Cortex of kidney (tissue), 1 donor: ENCODE measurements at places on chromosomes 7 and 10.

- no peak for DNase-seq
Observed at GRCh38 chr10:36087006-36088005, 445.2 kb upstream of the FZD8 start.

DNA sequence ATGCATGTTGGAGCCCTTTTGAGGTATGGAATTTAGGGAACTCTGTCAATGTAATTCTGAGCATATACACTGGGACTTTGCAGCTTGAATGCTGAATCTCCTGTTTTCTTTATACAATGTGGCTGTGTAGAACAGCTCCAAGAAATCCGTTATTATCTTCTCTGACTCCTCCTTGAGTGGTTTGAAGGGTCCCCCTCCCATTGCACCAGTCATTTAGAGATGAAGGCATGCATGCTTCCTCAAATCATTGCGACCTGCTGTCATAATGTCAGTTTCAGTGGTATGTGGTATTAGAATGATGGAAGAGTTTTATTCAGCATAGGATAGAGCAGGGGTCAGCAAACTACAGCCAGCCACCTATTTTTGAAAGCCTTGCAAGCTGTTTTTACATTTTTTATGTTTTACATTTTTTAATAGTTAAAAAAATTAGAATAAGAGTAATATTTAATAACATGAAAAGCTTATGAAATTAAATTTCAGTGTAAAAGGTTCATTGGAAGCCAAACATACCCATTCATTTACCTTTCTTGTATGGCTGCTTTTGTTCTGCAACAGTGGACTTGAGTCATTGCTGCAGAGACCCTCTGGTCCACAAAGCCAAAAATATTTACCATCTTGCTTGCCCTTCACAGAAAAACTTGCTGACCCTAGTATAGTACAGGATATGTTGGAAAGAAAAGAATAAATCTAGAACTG, 8.1 kb downstream of the STK17A start:
- no peak for DNase-seq

DNA sequence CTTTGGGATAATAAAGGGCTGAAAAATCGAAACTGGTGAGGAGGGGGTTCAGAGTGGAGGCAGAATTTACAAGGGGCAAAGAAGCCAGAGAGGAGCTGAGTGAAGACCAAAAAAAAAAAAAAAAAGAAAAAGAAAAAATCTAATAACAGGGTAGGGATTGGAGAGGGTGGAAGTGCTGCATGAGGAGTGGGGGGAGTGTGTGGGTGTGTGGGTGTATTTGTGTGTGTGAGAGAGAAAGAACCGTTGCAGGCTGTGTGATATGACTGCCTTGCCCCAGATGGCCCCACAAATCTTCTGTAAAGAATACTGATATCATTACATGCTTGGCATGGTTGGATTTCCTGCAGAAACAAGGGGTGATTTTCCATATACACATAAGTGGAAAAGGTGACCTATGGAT, 207.8 kb upstream of the IMMP2L start:
- DNase-seq: no peak

- DNase-seq: no peak
Observed at GRCh38 chr10:3882855-3883254, 97.8 kb upstream of the KLF6 start.

- no peak for DNase-seq
Observed at GRCh38 chr7:48052748-48053147, 17.4 kb downstream of the C7orf57 start.

- no peak for DNase-seq
Observed at GRCh38 chr10:30784524-30784896, 155.0 kb upstream of the LYZL2 start.

DNA sequence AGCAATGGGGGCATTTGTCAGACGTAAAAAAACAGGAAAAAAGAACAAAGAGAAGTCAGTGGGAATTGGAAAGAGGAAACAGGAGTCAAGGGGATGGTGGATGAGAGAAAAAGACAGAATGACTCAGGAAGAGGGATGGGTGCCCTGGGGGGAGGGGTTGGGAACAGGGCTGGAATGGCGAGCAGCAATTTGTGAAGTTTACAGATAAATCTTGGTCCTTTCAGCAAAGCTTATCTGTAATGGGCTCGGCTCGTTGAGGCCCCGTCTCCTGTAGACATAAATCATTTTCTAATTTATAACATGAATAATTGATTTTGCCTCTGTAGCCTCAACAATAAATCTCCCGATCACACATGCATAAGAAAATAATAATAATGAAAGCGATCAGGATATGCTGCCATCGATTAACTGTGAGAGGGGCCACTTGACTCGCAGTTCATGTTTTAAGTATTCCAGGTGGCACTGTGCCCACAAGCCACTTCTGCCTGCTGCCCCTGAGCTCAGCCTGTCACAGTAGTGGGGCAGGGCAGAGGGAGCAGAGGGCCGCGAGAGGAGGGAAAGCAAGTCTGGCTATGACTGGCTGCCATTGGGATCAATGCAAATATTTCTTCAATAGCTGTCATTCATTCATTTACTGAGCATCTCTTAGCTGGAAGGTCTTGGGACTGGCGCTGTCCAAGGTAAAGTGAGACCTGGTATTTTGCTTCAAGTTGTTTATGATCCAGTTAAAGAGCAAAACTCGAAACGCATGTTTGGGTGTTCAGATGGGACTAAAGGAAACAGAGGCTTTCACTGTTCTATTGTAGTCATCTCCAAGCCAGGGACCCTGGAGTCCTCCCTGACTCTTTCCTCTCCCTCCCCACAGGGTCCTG, 47.4 kb upstream of the R3HCC1L start:
- DNase-seq: no peak

DNA sequence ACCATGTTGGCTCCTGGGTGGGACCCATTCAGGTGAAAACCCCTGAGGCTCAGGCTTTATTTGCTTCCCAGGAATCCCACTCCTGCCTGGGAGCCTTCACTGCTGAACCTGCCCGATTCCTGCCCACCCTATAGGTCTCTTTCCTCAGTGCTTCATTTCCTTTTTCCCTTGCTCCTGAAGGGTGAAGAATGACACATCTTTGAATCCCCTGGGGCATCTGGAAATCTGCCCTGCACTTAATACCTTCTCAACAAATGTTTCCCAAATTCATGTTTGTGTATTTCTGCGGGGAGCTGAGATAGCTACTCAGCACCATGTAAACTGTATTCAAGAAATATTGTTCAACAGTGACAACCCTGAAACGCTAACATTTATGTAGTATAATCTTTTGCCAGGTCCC, 10.3 kb upstream of the PCBD1 start:
- DNase-seq: no peak

GRCh38 chr7:55898287-55898686, 11.0 kb downstream of the ZNF713 start:
- DNase-seq: no peak

GRCh38 chr10:53638006-53638405, 865.4 kb upstream of the MBL2 start:
- DNase-seq: no peak

GRCh38 chr10:113992471-113993011, 51.1 kb upstream of the ADRB1 start:
- DNase-seq: no peak

- DNase-seq: no peak
Observed at GRCh38 chr7:30799976-30800661, 28.9 kb downstream of the MINDY4 start.

DNA sequence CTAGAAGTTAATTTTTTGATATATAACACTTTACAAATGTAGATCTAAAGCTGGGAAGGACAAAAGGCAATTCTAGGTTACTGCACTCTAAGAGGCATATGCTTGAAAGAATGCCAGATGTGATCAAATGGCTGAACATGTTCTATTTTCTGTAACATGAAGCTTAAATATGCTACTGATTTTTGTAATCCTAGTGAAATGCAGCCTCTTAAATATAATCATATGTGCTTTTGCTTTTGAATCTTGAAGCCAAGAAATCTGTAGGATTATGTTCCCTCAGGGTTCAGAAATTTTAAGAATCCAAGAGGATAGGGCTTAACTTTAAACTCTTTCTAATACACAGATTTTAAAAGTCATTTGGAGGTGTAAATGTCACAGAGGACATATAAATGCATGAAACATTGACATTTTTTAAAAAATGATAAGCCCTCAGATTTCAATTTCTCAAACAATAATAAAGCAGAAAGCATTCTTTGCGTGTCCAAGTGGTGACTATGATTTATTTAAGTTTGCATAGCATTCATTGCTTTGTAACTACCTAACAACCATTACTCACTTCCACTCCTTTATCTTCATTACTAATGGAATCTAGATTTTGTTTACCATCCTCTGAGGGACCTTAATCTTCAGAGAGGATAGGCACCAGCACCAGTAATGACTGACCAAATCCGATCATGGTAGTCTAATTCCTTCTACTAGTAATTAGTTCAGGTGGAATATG, 170.4 kb downstream of the MAGI2 start:
- DNase-seq: no peak

DNA sequence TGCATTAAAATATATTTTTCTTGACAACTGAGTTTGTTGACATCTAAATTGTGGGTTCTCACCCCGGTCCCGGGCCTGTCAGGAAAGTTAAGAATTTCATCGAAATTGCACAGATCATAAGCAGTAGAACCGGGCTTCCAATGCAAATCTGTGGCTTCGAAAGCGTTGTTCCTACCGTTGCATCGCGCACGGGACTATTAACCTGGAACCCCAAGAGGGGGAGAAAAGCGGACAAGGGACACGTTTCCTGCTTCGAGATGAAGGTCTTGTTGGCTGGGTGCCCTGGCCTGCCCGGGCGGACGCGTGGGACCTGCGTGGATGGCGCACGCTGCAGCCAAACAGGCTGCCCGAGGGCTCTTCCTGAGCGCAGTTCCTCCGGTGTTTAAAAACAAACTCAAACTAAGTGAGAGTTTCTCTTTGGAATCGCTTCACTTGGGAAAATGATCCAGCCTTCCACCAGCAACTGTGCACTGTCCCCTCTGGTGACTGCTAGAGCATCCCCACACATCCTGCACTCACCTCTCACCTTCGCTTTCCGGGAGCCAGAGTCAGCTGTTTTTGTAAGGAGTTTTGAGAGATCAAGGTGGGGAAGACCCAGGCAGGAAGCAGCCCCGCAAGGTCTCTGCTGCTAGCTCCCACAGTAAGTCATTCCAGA, 5.1 kb upstream of the TBX20 start:
- no peak for DNase-seq

DNA sequence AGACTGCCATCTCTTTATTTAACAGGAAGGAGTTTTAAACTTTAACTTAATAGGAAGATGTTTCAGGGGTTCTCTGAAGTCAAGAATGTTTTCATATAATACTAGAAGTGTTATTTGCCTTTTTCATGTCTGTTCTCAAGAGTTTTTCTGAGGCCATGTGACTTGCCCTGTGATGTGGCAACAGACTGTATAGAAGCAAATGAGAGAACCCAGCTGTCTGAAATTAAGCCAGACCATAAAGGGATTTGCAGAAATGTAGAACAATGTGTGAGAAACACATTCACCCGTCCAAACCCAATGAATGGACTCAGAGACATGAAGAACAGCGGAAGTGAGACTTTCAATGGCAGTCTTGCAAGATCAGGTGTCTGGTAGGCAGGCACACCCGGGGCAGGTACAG, 23.8 kb downstream of the MAPK8 start:
- DNase-seq: no peak

- no peak for DNase-seq
Observed at GRCh38 chr10:78656417-78657162, 412.2 kb upstream of the ZMIZ1 start.

DNA sequence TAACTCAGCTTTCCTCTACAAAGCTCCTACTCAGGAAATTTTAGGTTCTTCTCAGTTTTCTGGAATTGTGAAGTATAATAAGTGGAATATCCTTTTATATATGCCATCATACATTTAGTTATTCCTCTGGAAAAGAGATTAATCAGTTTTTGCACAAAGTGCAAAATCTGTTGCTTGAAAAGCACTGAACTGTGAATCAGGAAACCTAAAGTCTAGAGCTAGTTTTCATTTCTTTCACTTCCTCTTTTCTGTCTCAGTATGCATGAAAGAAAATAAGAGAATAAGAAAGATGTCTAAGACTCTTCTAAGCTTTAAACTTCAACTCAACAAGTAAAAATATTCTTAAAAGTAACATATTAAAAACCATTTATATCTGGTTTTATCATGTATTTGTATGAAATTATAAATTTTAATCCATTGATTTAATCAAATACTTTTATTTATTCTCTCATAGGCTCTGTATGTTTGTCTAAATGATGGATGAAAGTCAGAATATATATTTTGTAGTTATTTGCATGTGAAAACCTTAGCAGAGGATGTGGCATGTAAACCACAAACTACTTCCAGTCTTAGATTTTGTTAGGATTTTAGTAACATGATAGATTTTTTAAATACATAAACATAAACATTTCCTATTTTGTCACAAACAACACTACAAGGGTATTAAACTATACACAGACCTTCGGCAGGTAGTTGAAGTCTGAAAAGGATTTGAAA, 1073.0 kb downstream of the XPNPEP1 start:
- no peak for DNase-seq

- DNase-seq: no peak
Observed at GRCh38 chr10:132574783-132575319, 37.3 kb downstream of the INPP5A start.

- DNase-seq: no peak
Observed at GRCh38 chr7:126178865-126179264, 1073.9 kb downstream of the GRM8 start.

GRCh38 chr10:120516426-120516825, 59.4 kb downstream of the PLPP4 start:
- no peak for DNase-seq

DNA sequence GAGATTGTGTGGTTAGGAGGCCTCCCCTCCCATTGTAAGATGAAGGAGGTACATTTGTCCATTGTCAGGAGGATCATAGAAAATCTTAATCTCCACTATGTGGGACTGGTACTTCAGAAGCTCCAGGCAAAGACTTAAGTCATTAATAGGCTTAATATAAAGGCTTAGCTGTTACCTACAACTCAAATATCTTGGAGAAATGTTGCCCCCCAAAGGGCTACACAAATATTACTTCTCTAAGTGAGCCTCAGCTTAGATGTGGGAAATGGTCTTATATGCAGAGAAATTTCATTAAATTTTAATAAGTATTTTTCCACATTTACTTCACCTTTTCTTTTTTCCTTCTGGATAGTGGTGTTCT, 27.2 kb downstream of the TAS2R41 start:
- no peak for DNase-seq

DNA sequence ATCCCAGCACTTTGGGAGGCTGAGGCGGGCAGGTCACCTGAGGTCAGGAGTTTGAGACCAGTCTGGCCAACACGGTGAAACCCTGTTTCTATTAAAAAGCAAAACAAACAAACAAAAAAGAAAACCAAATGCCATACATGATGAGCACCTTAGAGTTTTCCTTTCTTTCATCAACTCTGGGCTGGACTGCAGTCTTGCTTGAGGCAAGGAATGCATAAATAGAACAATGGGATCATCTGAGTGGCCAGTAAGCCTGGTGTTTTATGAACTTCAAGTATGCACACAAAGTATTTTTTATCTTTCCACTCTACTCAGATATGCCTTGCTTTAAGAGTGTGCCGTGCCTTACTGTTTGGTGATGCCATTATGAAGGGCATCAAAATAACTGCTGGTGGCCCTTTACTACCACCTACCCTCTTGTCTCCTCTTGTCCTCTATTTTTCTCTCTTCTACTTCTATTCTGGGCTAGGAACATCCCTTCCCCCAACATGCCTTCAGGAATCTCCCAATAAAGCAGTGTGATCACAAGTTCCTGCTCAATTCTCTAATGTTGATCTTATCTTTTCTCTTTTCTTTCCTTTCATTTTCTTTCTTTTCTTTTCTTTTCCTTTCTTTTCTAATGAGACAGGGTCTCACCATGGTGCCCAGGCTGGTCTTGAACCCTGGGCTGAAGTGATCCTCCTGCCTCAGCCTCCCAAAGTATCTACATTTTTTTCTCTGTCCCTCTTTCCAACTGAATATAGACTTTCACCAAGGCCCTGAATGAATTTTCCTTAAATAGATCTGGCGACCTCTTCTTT, 10.2 kb downstream of the SCD start:
- DNase-seq: no peak

GRCh38 chr10:125554753-125555152, 128.2 kb downstream of the TEX36 start:
- no peak for DNase-seq
